ENCODE measurements at places on chromosomes 13 and 19.

DNA sequence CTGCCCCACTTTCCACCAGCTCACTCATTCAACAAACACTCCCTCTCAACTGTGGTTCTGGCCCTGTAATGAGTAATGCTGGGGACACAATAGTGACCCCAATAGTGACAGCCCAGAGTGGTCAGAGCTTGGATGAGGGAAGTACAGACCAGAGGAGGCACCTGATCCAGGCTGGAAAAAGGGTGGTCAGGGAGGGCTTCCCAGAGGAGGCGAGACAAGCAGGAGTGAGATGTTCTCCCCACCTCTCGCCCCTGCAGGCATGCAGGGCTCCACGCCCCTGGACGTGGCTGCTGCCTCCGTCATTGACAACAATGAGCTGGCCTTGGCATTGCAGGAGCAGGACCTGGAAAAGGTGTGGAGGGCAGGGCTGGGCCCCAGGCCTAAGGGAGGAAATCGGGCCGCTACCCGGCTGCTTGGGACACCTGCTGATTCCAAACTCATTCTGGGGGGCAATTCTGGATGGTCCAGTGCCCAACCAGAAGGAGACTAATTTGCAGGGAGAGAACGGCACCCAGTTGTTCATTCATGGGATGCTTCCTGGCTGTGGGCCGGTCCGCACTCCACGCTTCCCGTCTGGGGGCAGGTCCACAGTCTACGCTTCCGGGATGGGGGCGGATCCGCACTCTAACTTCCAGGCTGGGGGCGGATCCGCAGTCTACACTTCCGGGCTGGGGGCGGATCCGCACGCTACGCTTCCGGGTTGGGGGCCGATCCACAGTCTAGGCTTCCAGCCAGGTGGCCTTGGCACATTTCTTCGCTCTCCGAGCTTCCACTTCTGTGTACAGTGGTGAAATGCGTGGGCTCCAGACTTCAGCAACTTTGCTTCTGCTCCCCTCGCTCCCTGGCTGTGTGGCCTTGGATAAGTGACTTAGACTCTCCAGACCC lies 63.4 kb downstream of the RYR1 start:
- no peak overlapping the region for H3K4me3 ChIP-seq
- no peaks in the 10 kb centered on the region for H3K4me1 ChIP-seq
- no peaks in the 10 kb centered on the region for H3K36me3 ChIP-seq

- H3K4me1 ChIP-seq = no peaks in the 10 kb centered on the region
- H3K27ac ChIP-seq = no peak overlapping the region
- H3K4me3 ChIP-seq = no peak overlapping the region
- no peaks in the 10 kb centered on the region for H3K27me3 ChIP-seq
Observed at GRCh38 chr13:105412171-105412570, 1123.3 kb downstream of the EFNB2 start.

- H3K27me3 ChIP-seq = no peaks in the 10 kb centered on the region
- H3K4me3 ChIP-seq = no peak overlapping the region
- H3K36me3 ChIP-seq = no peaks in the 10 kb centered on the region
- peak; percentile 72 for DNase-seq
- peak overlapping the region; percentile 68 for H3K27ac ChIP-seq
Observed at GRCh38 chr13:51981355-51981754, 29.9 kb downstream of the ATP7B start.

- no peak for DNase-seq
- no peaks in the 10 kb centered on the region for H3K27me3 ChIP-seq
- no peak overlapping the region for H3K4me3 ChIP-seq
- no peak overlapping the region for H3K27ac ChIP-seq
- H3K4me1 ChIP-seq = 0 out of 2 replicates have a peak, but pooled peaks cover 4% of the 10 kb centered on the region
- no peaks in the 10 kb centered on the region for H3K36me3 ChIP-seq
Observed at GRCh38 chr13:77218274-77218673, 108.6 kb downstream of the MYCBP2 start.
